ENCODE measurements at places on chromosomes 12 and 14. TPM values are rescaled to one million over a fixed set of nuclear protein-coding genes. Genes with fewer than 3 reads are reported as not detected.

Gene ZNF891
- total RNA-seq: 4.3 TPM

Gene SGPP1
- 28.4 TPM for total RNA-seq

Gene STAT2
- total RNA-seq: 161 TPM

Gene ANKRD33
- not detected for total RNA-seq

Gene TSPAN8
- total RNA-seq: 12.8 TPM

Gene CNTN1
- 42.8 TPM for total RNA-seq

Gene TMPRSS12
- total RNA-seq: not detected

Gene TMED8
- 12.0 TPM for total RNA-seq

Gene ARMH4
- 10.8 TPM for total RNA-seq

Gene ABCD2
- 0.71 TPM for total RNA-seq

GRCh38 chr14:40989260-40989659 is 617.4 kb upstream of the LRFN5 start:
- no peak for DNase-seq

- no peak for DNase-seq
Observed at GRCh38 chr14:45249856-45250575, 3.0 kb downstream of the MIS18BP1 start.

GRCh38 chr14:67666750-67667449 is 7.5 kb downstream of the VTI1B start:
- DNase-seq: no peak

DNA sequence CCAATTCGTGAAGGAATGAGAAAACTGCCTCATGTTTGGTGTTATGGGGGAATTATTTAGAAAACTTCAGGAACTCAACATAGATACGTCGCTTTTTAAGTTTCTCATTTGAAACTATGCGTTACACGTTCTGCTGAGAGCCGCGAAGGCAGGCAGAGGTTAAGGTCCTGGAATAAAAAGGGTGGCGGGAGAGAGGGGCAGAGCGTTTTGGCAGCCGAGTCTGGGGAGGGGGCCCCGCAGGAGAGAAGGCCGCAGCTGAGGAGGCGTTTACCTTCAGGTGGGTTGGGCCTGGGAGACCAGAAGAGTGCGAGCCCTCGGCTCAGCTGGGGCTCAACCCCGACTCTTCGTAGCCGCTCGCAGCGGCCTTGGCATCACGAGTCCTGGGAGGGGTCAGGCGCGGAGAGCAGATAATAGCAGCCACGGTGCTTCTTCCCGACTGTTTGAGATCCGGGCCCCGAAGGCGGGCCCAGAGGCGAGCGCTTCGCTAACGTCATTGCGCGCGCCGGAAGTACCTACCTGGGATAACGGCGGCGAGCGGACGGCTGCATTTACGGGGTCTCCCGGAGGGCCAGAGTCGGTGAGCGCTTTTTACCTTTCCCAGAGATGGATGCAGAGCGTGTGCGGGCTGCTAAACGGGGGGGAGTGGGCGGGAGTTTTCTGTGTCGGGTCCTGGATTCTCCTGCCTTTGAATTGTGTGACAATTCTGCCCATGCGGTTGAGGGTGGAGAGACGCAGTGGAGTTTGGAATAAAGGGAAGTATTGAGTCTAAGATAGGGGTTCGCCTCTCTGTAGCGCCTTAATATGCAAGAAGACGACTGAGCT is at the start of the genes PPHLN1 and ZCRB1:
Gene PPHLN1, plus strand, starts transcription at position 515 of the 822 bp plus-strand sequence. CDS start 9,736 bp downstream, outside the sequence.
Gene ZCRB1, minus strand, starts transcription at position 442 of the 822 bp plus-strand sequence. CDS start 1,992 bp downstream, outside the sequence.
- peak; percentile 49 for DNase-seq

GRCh38 chr14:86714575-86714974 is 1184.6 kb downstream of the FLRT2 start:
- no peak for DNase-seq

GRCh38 chr14:95659293-95659989 is 26.8 kb upstream of the TCL1B start:
- no peak for DNase-seq

GRCh38 chr12:66925083-66925482 is 246.2 kb upstream of the GRIP1 start:
- no peak for DNase-seq

- no peak for DNase-seq
Observed at GRCh38 chr12:113449839-113450238, 21.8 kb downstream of the LHX5 start.

- DNase-seq: no peak
Observed at GRCh38 chr12:79414252-79414651, 276.5 kb downstream of the PAWR start.

DNA sequence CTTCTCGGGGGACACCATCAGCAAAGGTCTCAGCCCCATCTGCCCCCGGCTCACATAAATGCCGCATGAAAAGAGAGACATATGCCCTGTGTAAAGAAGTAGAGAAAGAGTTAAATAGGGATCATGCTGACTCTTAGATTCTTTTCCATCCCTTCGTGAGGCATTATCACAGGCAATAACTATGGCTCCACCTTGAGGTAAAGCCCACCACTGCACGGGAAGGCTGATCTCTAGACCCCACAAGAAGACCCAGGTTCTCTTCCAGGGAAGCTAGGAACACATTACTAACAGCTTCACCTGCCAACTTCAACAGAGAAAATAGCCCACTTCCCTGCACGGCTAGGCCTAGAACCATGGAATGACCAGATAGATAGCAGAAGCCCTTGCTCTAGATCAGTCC is 14.1 kb upstream of the NOP2 start:
- DNase-seq: no peak

DNA sequence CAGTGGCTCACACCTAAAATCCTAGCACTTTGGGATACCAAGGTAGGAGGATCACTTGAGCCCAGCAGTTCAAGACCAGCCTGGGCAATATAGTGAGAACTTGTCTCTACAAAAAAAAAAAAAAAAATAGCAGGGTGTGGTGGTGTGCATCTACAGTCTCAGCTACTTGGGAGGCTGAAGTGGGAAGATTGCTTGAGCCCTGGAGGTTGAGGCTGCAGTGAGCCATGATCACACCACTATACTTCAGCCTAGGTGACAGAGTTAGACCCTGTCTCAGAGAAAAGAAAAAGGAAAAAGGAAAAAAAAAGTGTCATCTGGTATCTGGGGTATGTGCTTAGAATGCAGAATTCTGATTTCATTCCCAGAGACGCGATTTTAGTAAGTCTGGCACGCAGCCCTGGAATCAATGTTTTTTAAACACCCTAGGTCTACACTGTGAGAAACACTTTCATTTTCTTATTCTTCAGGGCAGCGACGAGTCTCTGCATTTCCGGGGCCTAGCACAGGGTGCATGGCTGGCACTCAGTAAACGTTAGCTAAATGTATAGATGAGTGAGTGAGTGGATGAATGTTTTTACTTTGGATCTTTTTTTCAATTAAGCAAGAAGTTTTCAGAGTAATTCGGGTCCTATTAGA is 243.8 kb upstream of the PWP1 start:
- no peak for DNase-seq

DNA sequence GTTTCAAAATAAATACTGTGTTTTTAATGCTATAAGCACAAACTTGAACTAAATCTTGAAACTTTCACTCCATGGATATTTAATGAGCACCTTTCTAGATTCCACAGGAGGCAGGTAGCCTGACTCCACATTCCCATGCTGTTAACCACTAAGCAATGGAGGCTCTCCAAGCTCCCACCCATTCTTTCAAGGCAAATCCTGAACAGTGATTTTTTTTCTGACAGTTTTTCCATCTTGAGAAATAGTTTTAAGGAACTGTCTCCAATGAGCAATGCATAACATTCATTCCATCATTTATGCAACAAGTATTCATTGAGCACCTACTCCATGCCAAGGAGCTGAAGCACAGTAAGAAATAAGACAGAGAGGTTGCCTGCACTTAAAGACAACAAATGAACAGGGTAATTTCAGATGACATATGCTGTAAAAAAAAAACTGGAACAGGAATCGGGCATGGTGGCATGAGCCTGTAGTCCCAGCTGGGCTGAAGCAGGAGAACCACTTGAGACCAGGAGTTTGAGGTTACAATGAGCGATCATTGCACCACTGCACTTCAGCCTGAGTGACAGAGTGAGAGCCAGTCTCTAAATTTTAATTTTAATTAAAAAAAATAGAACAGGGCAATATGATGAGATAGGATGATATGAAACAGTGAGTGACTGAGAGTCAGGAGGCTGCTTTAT is 102.3 kb upstream of the CPSF6 start:
- no peak for DNase-seq

DNA sequence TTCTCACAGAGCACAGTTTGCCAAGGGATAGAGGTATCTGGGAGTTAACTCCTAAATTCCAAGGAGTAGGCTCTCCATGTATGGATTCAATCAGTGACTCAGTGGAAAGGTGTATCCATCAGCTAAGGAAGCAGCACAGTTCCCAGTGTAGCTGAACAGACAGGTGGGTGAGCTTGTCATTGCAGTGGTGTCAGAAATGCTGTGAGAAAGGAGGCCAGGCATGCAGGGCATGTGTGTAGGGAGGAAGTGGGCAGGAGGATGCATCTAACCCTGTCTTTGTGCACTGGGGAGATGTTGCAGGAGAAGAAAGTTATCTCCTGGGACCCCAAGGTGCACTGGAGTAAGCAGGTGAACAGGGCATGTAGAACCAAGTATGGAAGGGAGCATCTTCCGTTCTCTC is 539.0 kb downstream of the VRK1 start:
- DNase-seq: no peak

DNA sequence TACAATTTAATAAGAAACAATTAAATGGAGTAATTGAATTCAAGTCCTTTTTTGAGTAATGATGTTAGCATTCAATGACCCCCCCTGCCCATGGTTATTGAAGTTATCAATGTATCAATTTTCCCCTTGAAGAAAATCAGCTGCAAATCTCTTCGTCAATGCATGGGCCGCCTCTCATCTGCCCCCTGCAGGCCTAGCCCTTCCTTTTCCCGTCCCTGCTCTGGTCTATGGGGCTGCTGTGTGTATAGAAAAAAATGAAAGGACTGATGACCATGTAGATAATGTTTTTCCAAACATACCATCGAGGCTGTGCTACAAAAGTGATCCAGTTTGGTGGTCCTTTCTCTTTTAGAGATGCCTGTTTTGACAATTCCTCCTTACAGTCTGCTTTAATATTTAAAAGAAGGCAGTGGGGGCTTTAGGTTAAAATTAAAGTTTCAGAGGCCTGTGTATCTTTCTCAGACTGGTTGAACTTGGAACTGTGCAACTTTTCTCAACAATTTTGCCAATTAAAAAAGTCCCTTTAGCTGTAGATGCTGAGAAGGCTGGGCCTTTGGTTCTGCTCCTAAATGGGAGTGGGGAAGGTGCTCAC is 98.4 kb downstream of the APAF1 start:
- DNase-seq: no peak

- DNase-seq: no peak
Observed at GRCh38 chr12:71536939-71537622, 97.5 kb downstream of the LGR5 start.

- no peak for DNase-seq
Observed at GRCh38 chr12:23525450-23526072, 423.9 kb downstream of the SOX5 start.

GRCh38 chr12:107318556-107318805 is 225.1 kb upstream of the CRY1 start:
- no peak for DNase-seq

GRCh38 chr12:33672836-33673577 is 233.4 kb upstream of the SYT10 start:
- DNase-seq: no peak

DNA sequence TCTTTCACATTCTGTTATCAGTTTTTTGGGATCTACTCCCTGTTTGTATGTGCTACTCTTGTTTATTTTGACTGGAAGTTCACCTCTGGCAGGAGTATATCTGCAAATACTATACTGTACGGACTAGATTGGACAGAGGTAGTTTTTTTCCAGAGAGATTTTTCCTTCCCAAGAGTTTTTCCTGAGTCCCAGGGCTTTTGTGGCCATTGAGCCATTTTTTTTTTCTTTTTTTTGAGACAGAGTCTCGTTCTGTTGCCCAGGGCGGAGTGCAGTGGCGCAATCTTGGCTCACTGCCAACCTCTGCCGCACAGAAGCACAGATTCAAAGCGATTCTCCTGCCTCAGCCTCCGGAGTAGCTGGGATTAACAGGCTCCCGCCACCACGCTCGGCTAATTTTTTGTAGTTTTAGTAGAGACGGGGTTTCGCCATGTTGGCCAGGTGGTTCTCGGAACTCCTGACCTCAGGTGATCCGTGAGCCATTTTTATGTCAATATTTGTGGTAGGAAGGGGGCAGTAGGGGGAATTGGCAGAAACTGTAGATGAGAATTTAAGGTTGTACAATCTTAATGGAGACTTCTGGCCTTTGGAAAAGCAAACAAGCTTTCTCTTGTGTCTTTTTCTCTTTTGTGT is 19.4 kb downstream of the KTN1 start:
- no peak for DNase-seq

DNA sequence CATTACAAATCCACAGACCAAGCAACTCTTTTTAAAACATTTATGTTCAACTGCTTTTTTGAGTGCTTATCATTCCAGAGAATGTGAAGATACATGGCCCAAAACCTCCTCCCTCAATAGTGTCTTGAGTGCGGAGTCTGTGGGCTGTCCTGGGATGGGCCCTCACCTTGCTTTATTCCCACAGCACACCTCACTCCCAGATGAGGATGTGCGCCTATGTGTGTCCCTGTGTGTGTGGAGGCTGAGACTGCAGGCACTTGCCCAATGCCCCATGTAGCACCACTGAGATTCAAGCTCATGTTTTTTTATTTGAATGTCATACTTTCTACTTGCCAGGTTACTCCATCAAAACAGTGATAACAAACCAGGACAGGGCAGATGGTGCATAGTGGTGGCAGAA is 291.7 kb downstream of the CACNA1C start:
- DNase-seq: no peak

GRCh38 chr12:82593143-82593542 is 93.6 kb upstream of the TMTC2 start:
- no peak for DNase-seq

DNA sequence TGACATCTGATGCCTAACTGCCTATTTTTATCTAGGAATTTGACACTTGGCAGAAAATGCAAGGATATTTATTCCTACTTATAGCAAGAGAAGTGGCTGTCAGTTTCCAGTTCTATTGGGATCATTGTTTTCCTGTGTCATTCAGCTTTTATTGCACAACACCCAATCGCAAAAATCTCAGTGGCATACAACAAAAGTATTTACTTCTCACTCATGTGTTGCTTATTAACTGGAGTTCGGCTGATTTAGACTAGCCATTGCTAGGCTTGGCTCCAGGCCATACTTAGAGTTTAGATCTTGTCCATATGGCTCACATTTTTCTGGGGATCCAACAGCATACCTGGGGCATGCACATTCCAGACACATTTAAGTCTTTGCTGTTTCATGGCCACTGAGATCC is 218.6 kb upstream of the SYT1 start:
- no peak for DNase-seq

- no peak for DNase-seq
Observed at GRCh38 chr12:120853188-120853587, 51.0 kb downstream of the SPPL3 start.

- no peak for DNase-seq
Observed at GRCh38 chr14:61516964-61517653, 178.2 kb upstream of the HIF1A start.
